Liver (tissue), 10 donors: ENCODE measurements at places on chromosomes 6 and 20.

DNA sequence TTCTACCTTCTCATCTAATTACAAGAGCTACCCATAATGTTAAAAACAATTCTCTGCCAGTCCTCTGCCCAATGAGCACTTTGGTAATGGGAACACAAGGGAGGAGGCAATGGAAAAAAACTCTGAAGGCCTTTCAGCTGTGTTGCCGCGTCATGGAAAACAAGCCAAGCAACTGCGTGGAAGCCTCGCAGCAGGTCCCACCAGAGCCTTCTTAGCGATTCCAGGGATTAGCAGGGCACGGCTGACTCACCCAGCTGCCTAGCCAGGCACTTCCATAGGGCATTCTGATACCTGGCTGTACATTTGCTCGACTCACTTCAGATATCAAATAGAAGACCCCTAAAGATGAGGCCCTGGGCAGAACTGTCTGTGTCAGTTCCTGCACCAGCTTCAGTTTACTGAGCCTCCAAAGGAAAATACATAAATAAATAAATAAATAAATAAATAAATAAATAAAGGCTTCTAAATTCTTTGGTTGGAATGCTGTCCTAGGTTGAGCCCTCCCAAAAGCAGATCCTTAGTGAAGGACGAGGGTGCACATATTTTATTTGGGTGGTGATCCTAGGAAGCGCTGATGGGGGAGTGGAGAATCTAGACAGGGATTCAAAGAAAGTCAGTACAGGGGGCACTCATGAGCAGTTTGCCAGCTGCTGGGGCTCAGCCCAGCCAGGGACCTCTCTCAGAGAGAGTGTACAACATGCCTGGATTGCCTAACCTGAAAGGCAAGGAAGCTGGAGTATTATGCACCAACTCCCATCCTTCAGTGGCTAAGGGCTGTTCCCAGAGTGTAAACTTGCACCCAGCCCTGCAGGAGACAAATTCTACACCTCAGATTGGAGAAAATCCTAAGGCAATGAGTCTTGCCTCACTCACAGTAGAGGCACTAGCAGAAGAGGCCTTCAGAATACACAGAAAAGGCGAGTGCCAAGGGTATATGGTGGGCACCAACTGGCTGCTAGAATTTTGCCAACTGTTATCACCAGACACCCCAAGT is 18.2 kb downstream of the SNAP25 start:
- H3K27ac ChIP-seq, result no peak overlapping the region
- H3K4me3 ChIP-seq, result no peak overlapping the region
- peaks cover 2% of the 10 kb centered on the region for H3K4me1 ChIP-seq
- DNase-seq, result no peak
- H3K36me3 ChIP-seq, result no peaks in the 10 kb centered on the region
- H3K27me3 ChIP-seq, result no peaks in the 10 kb centered on the region

- peak overlapping the region; percentile 99 for H3K4me3 ChIP-seq
- H3K27me3 ChIP-seq, result no peaks in the 10 kb centered on the region
- no peak for DNase-seq
- H3K36me3 ChIP-seq, result no peaks in the 10 kb centered on the region
- peaks cover 11% of the 10 kb centered on the region for H3K4me1 ChIP-seq
- H3K27ac ChIP-seq, result no peak overlapping the region
These were observed 1.9 kb downstream of the CDYL start for GRCh38 chr6:4778086-4778485.

GRCh38 chr20:58870293-58871014 is 17.9 kb downstream of the GNAS start:
- no peak overlapping the region for H3K4me3 ChIP-seq
- H3K36me3 ChIP-seq, result no peaks in the 10 kb centered on the region
- H3K27ac ChIP-seq, result no peak overlapping the region
- no peaks in the 10 kb centered on the region for H3K27me3 ChIP-seq
- H3K4me1 ChIP-seq, result no peaks in the 10 kb centered on the region
- DNase-seq, result peak; percentile 74

GRCh38 chr6:42781796-42782688 is at the start of gene BICRAL:
TSS of gene BICRAL (plus strand) at chr6:42782052. CDS start at chr6:42822023, 39,971 bp downstream.
- peaks cover 3% of the 10 kb centered on the region for H3K4me1 ChIP-seq
- H3K27me3 ChIP-seq, result no peaks in the 10 kb centered on the region
- H3K36me3 ChIP-seq, result no peaks in the 10 kb centered on the region

DNA sequence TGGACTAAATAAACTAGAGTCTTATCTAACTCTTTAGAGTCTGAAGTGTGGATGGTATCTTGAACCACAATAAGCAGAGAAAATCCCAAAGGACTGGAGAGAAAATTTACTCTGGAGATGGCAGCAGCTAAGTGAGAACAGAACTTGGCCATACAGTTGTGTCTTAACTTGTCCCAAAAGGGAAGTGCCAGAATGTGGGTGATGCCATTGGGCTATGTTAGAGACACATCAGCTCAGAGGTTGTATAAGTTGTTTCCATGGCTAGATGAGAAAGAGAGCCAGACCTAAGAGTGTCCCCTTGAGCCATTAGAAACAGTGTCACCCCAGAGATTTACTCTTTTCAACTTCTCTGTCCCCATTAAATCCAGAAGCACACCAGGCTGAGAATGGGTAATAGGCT is 36.2 kb downstream of the FOXO3 start:
- no peaks in the 10 kb centered on the region for H3K27me3 ChIP-seq
- no peak overlapping the region for H3K4me3 ChIP-seq
- DNase-seq, result no peak
- H3K36me3 ChIP-seq, result no peaks in the 10 kb centered on the region
- no peak overlapping the region for H3K27ac ChIP-seq
- peaks cover 40% of the 10 kb centered on the region for H3K4me1 ChIP-seq

- H3K36me3 ChIP-seq, result no peaks in the 10 kb centered on the region
- H3K4me3 ChIP-seq, result no peak overlapping the region
- peaks cover 8% of the 10 kb centered on the region for H3K4me1 ChIP-seq
- no peaks in the 10 kb centered on the region for H3K27me3 ChIP-seq
These were observed 36.9 kb downstream of the SNX9 start for GRCh38 chr6:157859775-157860504.

DNA sequence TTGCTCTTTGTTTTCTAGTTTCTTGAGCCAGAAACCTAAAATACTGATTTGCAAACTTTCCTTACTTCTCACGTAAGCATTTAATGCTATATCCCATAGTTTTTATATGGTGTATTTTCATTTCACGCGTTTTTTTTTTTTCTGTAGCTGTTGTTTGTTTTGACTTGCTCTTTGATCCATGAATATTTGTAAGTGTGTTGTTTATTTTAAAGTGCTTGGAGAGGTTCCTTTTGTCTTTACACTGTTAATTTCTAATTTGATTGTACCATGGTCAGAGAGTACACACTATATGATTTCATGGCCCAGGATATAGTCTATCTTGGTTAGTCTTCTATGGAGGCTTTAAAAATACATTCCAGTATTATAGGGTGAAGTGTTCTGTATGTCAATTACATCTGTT is 84.8 kb upstream of the RNF217 start:
- H3K4me3 ChIP-seq, result no peak overlapping the region
- H3K27me3 ChIP-seq, result no peaks in the 10 kb centered on the region
- H3K27ac ChIP-seq, result peak overlapping the region; percentile 42
- no peak for DNase-seq

DNA sequence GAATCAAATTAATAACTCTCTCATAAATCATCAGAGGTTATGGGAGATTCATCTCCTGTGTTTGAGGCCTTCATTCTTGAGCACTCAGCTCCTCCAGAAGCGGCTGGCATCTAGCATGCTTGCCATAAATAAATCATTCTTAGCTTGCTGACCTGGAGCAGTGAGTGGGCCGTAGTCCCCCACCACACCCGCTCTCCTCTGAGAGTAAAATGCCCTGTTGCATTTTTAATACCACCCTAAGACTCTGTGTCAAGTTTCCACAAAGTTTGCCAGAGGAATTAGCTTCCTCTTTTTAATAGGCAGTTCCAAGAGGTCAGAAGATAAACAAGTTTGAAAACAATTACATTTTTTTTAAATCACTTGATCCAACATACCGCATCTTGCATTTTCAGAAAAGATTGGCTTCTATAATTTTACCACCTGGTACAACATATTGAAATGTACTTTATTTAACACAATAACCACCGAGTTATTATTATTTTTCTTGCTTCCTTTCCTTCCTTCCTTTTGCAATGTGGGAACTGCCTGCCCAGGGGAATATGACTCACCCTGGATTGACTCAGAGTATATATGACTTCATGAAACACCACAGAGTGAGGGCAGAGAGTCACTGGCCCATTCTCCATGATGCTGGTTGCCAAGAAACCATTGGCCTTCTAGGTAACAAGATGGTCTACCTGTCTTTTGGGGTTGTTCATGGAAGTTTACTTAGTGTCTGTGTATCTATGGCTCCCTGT is 29.4 kb upstream of the CLIC5 start:
- no peaks in the 10 kb centered on the region for H3K36me3 ChIP-seq
- DNase-seq, result no peak
- H3K4me3 ChIP-seq, result no peak overlapping the region
- no peak overlapping the region for H3K27ac ChIP-seq
- no peaks in the 10 kb centered on the region for H3K27me3 ChIP-seq

- DNase-seq, result no peak
- H3K27ac ChIP-seq, result no peak overlapping the region
- H3K36me3 ChIP-seq, result no peaks in the 10 kb centered on the region
- H3K4me1 ChIP-seq, result no peaks in the 10 kb centered on the region
- H3K27me3 ChIP-seq, result no peaks in the 10 kb centered on the region
These were observed 79.4 kb downstream of the FOXC1 start for GRCh38 chr6:1689141-1689540.

- no peaks in the 10 kb centered on the region for H3K36me3 ChIP-seq
- no peak for DNase-seq
- H3K4me1 ChIP-seq, result peaks cover 46% of the 10 kb centered on the region
These were observed 34.8 kb downstream of the ELOVL2 start for GRCh38 chr6:11009353-11009752.

- no peak for DNase-seq
- H3K4me1 ChIP-seq, result no peaks in the 10 kb centered on the region
- H3K27me3 ChIP-seq, result no peaks in the 10 kb centered on the region
These were observed 42.8 kb downstream of the KIAA0319 start for GRCh38 chr6:24603241-24603640.

DNA sequence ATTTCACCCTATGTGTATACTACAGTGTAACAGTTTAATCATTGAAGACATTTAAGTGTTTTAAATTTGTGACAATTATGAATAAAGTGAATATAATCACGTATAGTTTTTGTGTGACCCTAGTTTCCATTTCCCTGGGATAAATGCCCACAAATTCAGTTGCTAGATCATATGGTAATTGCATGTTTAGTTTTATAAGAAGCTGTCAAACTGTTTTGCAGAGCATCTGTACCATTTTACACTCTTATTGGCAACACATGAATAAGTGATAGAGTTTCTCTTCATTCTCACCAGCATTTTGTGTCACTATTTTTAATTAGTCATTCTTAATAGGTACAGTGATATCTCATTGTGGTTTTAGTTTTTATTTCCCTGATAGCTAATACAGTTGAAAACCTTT is 7.3 kb downstream of the VTA1 start:
- no peak for DNase-seq
- H3K4me1 ChIP-seq, result peaks cover 10% of the 10 kb centered on the region
- H3K4me3 ChIP-seq, result no peak overlapping the region
- H3K27ac ChIP-seq, result no peak overlapping the region
- no peaks in the 10 kb centered on the region for H3K27me3 ChIP-seq

- H3K4me1 ChIP-seq, result peaks cover 7% of the 10 kb centered on the region
- no peak for DNase-seq
- peak overlapping the region; percentile 59 for H3K4me3 ChIP-seq
- no peaks in the 10 kb centered on the region for H3K36me3 ChIP-seq
- H3K27me3 ChIP-seq, result peaks cover 9% of the 10 kb centered on the region
These were observed 2.6 kb downstream of the GJA1 start for GRCh38 chr6:121437851-121438651.

- no peaks in the 10 kb centered on the region for H3K4me1 ChIP-seq
- no peak overlapping the region for H3K4me3 ChIP-seq
- H3K27me3 ChIP-seq, result no peaks in the 10 kb centered on the region
- no peak overlapping the region for H3K27ac ChIP-seq
These were observed 72.3 kb downstream of the CDYL start for GRCh38 chr6:4848382-4849068.

GRCh38 chr6:142550310-142551063 is 248.7 kb downstream of the ADGRG6 start:
- H3K4me3 ChIP-seq, result no peak overlapping the region
- H3K27me3 ChIP-seq, result no peaks in the 10 kb centered on the region
- H3K4me1 ChIP-seq, result no peaks in the 10 kb centered on the region
- no peak for DNase-seq
- no peak overlapping the region for H3K27ac ChIP-seq

- no peaks in the 10 kb centered on the region for H3K27me3 ChIP-seq
- DNase-seq, result no peak
- no peak overlapping the region for H3K4me3 ChIP-seq
- H3K27ac ChIP-seq, result no peak overlapping the region
- H3K36me3 ChIP-seq, result no peaks in the 10 kb centered on the region
- peaks cover 6% of the 10 kb centered on the region for H3K4me1 ChIP-seq
These were observed 45.1 kb upstream of the NEDD9 start for GRCh38 chr6:11277275-11278206.

DNA sequence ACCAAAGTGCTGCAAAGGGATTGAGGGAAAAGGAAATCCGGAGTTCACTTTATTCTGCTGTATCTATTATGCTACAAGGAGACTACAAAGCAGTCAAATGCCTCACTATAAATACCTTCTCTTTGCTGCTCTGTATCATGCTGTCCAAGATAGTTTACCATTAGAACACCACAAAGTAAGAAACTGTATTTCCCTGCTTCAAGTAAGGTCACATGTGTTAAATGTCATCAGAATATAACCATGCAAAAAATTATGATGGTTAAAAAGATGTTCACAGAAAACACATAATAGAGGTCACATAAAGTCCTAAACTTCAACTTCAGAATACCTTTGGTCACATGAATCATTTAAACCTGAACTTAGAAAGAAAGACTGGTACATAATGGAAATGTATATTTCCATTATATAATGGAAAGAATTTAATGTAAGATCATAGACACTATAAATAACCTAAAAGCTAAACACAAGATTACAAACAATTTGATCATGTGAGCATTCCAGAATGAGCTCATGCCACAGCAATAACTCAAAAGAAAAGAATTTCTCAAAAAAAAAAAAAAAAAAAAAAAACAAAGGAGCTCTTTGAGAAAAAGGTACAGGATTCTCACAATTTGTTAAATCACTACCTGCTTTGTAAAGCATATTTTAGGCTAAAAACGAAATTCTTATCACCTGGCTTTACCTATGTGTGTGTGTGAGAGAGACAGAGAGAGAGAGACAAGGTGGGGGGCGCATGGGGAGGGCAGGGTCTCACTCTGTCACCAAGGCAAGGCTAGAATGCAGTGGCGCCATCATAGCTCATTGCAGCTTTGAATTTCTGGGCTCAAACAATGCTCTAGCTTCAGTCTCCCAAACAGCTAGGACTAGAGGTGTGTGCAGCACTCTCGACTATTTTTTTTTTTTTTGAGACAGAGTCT is 58.7 kb downstream of the KIF13A start:
- peaks cover 29% of the 10 kb centered on the region for H3K4me1 ChIP-seq
- H3K27ac ChIP-seq, result no peak overlapping the region
- no peak overlapping the region for H3K4me3 ChIP-seq
- no peaks in the 10 kb centered on the region for H3K36me3 ChIP-seq

DNA sequence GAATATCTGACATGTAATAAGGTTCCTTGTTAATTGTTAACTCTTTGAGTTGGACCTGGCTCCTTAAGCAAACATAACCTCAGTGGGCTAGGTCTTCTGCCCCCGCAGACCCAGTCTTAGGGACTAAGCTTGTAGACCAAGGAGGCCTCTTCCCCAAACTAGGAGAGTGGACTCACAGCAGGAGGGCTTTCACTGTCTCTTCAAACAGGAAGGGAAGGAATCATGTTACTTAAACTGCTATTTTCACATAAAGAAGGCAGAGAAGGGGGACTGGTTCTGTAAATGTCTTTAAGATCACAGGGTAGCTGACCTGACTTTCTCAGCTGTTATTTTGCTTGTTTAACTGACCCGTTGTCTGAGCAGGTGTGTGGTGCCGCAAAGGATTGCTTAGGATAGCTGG is 34.9 kb upstream of the PRDM1 start:
- no peaks in the 10 kb centered on the region for H3K4me1 ChIP-seq
- H3K36me3 ChIP-seq, result no peaks in the 10 kb centered on the region
- no peaks in the 10 kb centered on the region for H3K27me3 ChIP-seq
- no peak for DNase-seq
- H3K27ac ChIP-seq, result no peak overlapping the region
- no peak overlapping the region for H3K4me3 ChIP-seq
